ENCODE measurements at places on chromosomes 7 and 10.

GRCh38 chr7:110841840-110842545 is 248.9 kb upstream of the LRRN3 start:
- no peak for DNase-seq

- DNase-seq: no peak
These were observed 25.1 kb downstream of the ZMIZ1 start for GRCh38 chr10:79093658-79094411.

DNA sequence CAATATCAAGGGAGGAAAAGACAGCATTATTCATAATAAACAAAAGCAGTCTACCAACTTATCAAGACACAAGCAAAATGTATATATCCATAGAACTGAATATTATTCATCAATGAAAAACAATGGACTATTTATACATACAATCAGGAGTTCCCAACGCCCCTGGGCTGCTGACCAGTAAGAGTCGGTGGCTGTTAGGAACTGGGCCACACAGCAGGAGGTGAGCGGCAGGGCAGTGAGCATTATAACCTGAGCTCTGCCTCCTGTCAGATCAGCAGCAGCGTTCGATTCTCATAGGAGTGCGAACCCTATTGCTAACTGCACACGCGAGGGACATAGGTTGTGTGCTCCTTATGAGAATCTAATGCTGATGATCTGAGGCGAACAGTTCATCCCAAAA is 71.7 kb upstream of the GPR22 start:
- no peak for DNase-seq

DNA sequence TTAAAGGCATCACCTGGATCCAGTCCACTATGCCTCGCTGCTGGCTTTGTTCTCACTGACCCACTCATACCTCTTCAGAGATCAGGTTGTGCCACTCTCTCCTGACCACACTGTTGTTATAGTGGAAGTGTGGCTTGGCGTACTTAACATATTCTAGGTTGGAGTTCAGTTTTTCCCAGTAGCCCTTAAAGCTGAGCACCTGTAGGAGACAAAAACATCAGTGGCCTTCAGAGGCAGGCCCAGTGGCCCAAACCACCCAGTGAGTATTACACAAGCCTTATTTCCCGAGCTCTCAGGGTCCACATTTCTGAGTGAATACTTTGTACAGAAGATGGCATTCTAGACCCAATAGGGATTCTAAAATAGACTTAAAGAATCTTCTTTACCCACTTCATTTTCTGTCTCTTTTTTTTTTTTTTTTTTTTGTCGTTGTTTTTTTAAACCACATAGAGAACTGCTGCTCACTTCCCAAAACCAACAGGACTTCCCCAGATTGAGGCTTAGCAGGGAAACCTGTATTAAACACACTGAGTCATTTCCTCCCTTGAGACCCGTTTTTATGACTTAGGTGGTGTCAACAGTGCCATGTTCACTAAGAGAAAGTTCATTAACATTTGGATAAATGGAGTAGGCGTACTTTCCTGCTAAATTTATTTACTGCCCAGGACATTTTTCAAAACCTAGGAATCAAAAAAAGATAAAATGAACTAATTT is 85.8 kb downstream of the GSAP start:
- DNase-seq: no peak

GRCh38 chr10:11320809-11321520 is 290.5 kb downstream of the USP6NL start:
- DNase-seq: no peak

All from NCI-H1048 (cell line).